ENCODE measurements at places on chromosomes 7 and 10. TPM values are rescaled to one million over a fixed set of nuclear protein-coding genes. Genes with fewer than 3 reads are reported as not detected.

The SKIDA1 gene
- polyA plus RNA-seq, result not detected

GRCh38 chr10:77874872-77875271, 51.7 kb downstream of the DLG5 start:
- DNase-seq, result no peak

The LMOD2 gene
- not detected for polyA plus RNA-seq

GRCh38 chr10:76939933-76940468, 697.6 kb downstream of the KCNMA1 start:
- DNase-seq, result no peak

DNA sequence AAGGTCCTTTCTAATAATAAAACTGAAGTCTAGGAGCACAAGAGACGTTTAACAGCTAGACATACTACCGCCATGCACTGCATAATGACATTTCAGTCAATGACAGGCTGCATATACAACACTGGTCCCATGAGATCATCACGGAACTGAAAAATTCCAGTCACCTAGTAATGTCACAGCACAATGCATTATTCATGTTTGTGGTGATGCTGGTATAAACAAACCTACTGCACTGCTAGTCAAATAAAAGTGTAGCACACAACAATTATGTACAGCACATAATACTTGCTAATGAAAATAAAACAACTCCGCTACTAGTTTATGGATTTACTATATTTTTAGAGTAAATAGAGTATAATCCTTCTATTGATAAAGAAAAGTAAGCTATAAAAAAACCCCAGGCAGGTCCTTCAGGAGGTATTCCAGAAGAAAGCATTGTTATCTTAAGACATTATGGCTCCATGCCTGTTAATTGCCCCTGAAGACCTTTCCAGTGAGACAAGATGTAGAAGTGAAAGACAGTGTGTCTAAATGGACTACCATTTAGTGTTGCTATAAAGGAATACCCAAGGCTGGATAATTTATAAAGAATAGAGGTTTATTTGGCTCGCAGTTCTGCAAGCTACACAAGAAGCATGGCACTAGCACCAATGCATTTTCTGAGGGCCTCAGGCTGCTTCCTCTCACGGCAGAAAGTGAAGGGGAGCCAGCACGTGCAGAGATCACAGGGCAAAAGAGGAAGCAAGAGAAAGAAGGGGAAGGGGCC, 47.1 kb downstream of the HIBADH start:
- no peak for DNase-seq

GRCh38 chr7:5776894-5777660, 4.4 kb downstream of the RNF216 start:
- DNase-seq, result no peak

The MYO1G gene
- 151 TPM for polyA plus RNA-seq

GRCh38 chr10:11397980-11398580, 213.4 kb downstream of the USP6NL start:
- no peak for DNase-seq

The FLNC gene
- polyA plus RNA-seq, result not detected

DNA sequence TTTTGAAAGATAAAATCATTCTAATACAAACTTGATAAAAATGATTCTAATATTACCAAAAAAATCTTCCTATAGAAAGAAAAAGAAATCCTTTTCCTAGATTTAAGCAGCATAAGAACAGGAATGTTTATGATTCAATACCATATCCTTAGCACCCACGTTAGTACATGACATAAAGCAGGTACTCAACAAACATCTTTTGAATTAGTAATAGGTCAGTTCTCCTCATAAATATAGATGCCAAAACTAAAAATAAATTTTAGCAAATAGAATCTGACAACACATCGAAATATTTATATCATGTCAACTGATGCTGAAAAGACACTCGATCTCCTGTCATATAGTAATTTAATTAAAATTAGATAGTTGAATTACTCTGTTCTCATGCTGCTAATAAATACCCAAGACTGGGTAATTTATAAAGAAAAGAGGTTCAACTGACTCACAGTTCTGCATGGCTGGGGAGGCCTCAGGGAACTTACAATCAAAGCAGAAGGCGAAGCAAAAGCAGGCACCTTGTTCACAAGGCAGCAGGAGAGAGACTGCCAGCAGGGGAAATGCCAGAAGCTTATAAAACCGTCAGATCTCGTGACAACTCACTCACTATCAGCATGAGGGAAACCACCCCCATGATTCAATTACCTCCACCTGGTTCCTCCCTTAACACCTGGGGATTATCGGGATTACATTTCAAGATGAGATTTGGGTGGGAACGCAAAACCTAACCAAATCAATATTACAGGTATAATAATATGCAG, 191.8 kb downstream of the HTR7 start:
- no peak for DNase-seq

- no peak for DNase-seq
Measured at GRCh38 chr10:132320654-132321469, 11.1 kb upstream of the LRRC27 start.

Data from naive B cell (primary cell).